Sciatic nerve (tissue), 2 donors: ENCODE measurements at places on chromosomes 3 and 15. TPM values are rescaled to one million over a fixed set of nuclear protein-coding genes. Genes with fewer than 3 reads are reported as not detected.

GRCh38 chr3:72679540-72680198 is 168.6 kb downstream of the SHQ1 start:
- DNase-seq = no peak

GRCh38 chr3:162122405-162122804 is 625.8 kb downstream of the OTOL1 start:
- DNase-seq = no peak

DNA sequence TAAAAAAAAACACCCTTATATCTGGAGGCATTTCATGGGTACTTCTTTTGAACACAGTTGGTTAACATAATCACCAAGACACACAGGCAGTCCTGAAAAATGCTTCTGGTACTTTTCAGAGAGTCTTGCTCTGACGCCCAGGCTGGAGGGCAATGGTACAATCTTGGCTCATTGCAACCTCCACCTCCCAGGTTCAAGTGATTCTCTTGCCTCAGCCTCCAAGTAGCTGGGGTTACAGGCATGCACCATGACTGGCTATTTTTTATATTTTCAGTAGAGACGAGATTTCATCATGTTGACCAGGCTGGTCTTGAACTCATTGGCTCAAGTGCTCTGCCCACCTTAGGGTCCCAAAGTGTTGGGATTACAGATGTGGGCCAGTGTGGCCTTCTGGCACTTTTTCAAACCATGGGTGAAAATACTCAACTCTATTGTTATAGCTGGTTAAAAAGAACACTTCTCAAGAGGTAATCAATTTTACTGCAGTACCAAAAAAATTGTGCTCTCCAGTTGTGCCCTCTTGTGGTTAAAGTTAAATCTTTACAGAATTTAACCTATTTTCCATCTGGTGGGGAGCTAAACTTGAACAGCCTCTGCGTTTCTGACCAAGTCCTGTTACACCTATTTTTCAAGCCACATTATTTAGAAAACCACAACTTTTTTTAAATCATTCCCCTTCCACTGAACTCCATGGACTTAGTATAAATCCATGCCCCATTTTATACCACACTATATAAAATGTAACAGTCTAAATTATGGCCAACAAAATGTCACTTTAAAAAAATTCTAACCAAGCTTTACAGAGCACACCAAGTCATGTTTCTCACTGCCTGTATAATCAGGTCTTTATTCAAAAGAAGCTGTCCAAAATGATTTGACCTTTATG is 1.2 kb upstream of the SNAPC5 start:
- no peak for DNase-seq

DNA sequence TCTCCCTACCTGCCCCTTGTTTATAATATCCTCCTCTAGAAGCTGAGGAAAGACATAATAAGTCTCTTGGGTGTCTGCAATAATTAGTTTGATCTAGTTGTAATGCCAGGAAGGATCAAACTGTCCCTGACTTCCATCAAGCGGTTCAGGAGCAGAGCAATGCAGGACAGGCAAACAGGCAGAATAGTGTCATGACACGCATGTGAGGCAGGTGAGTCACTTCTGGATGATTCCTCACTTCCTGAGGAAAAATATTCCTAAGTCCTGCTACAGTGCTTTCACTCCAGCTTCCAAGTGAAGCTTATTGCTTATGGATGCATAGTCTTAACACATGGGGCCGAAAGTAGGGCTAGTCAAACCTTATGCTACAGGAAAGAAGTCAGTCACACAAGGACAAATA is 85.8 kb downstream of the GREM1 start:
- DNase-seq = no peak

GRCh38 chr15:92438471-92438870 is 44.8 kb downstream of the ST8SIA2 start:
- DNase-seq = no peak

DNA sequence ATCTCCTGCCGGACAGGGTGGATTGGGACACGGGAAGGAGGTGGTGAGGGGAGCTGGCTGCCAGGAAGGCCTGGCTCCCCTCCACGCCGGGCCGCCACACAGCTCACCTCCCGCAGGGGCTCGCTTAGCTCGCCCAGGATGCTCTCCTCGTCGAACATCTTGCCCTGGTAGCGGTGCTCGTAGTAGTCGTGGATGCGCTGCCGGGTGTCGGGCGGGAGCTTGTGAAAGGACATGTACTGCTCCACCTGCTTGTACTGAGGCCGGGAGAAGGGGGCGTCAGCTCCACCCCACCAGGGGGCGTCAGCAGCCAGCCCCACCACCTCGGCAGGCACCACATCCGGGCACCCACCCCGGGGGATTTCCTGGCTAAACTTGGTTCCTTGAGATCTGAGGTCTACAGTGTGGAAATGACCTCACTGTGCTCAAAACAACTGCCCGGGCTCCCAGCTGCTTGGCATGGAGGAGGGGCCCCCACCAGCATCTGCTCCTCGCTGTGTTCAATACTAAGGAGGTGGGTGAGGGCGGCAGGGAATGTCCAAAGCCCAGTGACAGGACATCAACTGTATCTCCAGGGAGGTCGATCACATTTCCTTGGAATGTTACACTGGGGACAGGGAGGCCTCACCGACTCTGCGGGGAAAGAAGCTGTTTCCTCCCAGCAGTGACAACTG is 43.4 kb downstream of the HCN4 start:
- no peak for DNase-seq

DNA sequence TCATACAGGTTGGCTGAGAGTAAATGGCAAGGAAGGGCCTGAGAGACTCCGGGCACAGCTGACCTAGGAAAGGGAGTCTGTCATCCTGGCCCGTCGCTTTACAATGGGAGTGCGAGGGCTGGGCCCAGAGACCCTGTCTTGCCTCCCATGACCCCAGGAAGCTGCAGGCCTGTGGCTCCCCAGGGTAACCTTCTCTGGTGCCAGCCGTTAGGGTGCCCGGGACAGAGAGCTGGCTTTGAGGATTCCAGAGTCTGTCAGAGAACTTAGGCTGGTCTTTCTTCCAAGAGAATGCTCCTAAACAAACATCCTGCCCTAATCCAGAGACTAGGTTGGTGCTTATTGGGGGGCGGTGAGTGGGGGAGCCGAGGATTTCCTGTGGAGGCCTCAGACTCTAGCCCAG is 18.5 kb downstream of the ZNF710 start:
- no peak for DNase-seq

- no peak for DNase-seq
Measured at GRCh38 chr3:141524988-141525387, 38.2 kb downstream of the RASA2 start.

GRCh38 chr3:45946307-45946706 is 3.0 kb downstream of the CXCR6 start:
- DNase-seq = no peak

DNA sequence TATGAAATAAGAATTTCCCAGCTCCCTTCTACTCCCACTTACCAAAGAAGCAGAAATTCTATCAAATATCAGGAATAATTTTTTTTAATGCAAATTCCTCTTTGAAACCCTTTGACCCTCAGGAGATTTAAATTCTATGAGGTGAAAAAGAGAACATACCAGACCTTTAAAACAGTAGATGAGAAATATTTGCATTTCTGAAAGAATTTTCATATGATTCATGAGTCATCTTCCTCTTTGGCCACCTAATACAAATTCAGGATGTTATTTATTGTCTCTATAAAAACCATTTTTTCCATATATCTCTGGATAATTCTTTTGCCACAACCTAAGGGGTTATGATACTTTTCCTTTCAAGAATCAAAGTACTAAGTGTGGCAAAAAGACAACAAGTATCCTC is 67.3 kb upstream of the ST3GAL6 start:
- no peak for DNase-seq

DNA sequence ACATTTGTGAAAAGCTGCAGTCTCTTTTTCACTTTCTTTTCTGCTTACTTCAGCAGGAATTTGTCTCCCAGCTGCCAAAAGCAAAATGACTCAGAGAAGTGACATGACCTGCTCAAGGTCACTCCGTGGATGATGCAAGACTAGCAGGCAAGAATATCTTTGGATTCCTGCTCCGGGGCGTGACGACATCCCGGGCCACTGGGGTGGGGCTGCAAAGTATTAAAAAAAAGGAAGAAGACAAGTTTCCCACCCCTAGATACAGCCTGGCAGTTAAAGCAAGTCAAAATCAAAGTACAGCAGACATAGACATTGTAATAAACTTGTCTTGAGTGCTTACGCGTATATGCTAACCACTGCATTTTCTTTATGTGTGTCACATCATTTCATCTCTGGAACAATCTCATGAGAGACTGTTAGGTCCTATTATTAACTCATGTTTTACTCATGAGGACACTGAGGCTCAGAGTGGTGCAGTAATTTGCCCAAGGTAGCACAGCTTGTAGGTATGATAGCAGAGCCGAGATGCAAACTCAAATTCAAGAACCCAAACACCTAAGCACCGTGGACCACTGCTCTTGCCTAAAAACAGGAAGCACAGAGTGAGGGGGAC is 485.2 kb upstream of the PROK2 start:
- DNase-seq = peak; percentile 88

Gene FNDC3B
- total RNA-seq = 171 TPM

Gene GUCA1C
- total RNA-seq = not detected

Gene VIPR1
- 5.8 TPM for total RNA-seq

Gene CD200R1
- total RNA-seq = 3.2 TPM

Gene VWA5B2
- total RNA-seq = 0.53 TPM

Gene SERPINI2
- total RNA-seq = not detected

Gene MCF2L2
- total RNA-seq = 2.6 TPM

Gene GRM2
- total RNA-seq = 0.40 TPM

Gene ST3GAL6
- total RNA-seq = 25.1 TPM
